Type B pancreatic cell (in vitro differentiated cells): ENCODE measurements at places on chromosomes 16 and 17.

DNA sequence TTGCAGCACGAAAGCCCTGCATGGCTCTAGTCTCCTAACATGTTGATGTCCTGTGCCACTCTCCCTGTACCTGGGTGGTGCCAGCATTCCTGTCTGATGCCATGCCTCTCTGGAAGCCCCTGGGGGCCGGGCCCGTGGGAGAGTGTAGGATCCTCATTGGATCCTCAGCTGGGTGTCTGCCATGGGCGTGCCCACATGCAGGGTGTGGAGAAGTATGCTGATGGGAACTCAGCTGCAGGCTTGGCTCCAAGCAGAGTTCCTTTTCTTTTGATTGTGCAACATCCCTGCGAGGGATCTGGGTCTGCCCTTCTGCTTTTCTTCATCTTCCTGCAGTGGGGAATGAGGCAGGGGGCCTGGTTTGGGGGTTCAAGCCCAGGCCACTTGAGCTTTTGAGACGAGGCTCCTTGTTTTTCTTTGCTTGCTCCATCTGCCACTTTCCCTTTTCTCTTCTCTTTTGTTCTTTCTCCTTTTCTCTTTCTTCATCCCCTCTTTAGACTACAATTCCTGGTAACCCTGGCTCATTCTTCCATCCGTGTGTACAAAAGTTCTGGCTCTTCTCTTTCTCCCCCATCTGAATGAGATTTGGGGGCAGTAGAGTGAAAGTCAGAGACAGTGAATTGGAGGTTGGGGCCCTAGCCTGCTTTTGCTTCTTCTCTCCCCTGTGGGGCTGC is 32.9 kb downstream of the KSR1 start:
- DNase-seq = no peak
- H3K4me3 ChIP-seq = peak overlapping the region; percentile 15
- H3K36me3 ChIP-seq = peaks cover 4% of the 10 kb centered on the region
- no peaks in the 10 kb centered on the region for H3K27me3 ChIP-seq
- H3K27ac ChIP-seq = peak overlapping the region; percentile 58
- H3K4me1 ChIP-seq = peaks cover 46% of the 10 kb centered on the region

- DNase-seq = no peak
- peak overlapping the region; percentile 39 for H3K27ac ChIP-seq
- no peaks in the 10 kb centered on the region for H3K36me3 ChIP-seq
- peak overlapping the region; percentile 2 for H3K4me3 ChIP-seq
- no peaks in the 10 kb centered on the region for H3K27me3 ChIP-seq
- peaks cover 31% of the 10 kb centered on the region for H3K4me1 ChIP-seq
These were observed 20.0 kb upstream of the HERPUD1 start for GRCh38 chr16:56911771-56912571.

DNA sequence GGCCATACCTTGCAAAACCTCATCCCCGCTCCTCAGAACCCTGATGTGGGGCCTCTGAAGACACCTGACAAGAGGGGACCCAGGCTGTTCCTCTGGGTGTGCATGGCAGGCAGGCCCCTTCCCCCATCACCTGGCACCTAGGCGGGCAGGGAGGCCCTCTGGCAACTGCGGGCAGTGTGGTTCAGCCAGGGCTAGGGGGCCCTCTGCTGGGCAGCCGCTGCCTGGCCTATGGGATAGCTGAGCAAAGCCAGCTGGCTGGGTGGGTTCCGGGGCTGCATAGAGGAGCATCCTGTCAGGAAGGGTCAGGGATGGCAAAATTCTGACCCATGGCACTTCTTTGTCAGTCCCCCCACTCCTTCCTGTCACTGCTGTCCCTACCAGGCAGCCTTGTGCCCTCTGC is 228.7 kb upstream of the ASIC2 start:
- DNase-seq = no peak
- no peak overlapping the region for H3K4me3 ChIP-seq
- H3K27ac ChIP-seq = no peak overlapping the region
- no peaks in the 10 kb centered on the region for H3K36me3 ChIP-seq
- H3K4me1 ChIP-seq = peaks cover 15% of the 10 kb centered on the region

GRCh38 chr17:9292561-9292941 is 271.2 kb downstream of the NTN1 start:
- no peak for DNase-seq
- H3K27me3 ChIP-seq = no peaks in the 10 kb centered on the region
- H3K4me1 ChIP-seq = peaks cover 4% of the 10 kb centered on the region
- no peak overlapping the region for H3K27ac ChIP-seq
- H3K4me3 ChIP-seq = no peak overlapping the region
- peaks cover 9% of the 10 kb centered on the region for H3K36me3 ChIP-seq

DNA sequence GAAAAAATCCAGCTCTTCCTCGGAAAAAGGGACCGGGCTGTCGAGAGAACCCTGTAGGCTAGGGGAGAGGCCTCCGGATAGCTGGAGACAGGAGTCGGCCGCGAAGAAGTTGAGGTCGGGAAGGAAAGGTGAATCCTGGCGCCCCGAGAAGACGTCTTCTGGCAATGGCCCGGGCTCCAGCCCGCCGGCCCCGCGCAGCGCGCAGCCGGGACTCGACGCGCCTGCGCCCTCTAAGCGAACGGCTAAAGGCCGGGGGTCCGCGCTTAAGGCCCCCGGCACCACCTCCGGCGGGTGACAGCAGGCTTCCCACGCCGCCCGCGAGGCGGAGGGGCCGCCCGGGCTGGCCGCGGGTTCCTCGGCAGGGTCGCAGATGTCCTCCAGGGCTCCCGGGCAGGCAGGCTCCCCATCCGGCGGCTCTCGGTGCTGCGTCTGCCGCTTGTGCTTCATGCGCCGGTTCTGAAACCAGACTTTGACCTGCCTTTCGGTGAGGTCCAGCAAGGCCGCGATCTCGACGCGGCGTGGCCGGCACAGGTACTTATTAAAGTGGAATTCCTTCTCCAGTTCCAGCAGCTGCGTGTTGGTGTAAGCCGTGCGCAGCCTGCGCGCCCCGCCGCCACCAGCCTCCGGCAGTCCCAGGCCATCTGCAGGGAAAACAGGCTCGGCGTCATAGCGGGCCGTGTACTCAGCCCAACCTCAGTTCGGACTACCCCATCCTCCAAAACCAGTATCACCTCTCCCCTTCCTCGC is 1.6 kb downstream of the HOXB2 start:
- H3K27ac ChIP-seq = peak overlapping the region; percentile 95
- peaks cover 18% of the 10 kb centered on the region for H3K36me3 ChIP-seq
- no peak for DNase-seq
- H3K4me1 ChIP-seq = peaks cover 50% of the 10 kb centered on the region

DNA sequence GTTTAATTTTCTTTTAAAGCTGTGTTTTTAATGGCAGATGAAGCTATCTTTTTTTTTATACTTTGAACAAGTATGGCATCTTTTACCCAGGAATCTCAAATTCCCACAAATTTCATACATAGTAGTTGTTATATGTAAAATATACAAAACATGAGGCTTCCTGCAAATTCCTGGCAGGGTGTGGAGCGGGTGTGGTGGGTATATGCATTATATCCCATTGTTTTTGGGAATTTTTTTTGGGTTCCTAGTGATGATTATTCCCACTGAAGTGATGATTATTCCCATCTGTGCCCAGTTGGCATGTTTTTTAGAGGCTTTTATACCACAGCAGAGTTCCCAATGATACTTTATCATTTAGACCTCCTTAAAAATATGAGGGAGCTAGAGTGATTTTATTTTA is 320.4 kb downstream of the ZFHX3 start:
- H3K27me3 ChIP-seq = no peaks in the 10 kb centered on the region
- H3K27ac ChIP-seq = no peak overlapping the region
- no peak for DNase-seq
- H3K4me3 ChIP-seq = no peak overlapping the region
- H3K36me3 ChIP-seq = peaks cover 8% of the 10 kb centered on the region

- peaks cover 33% of the 10 kb centered on the region for H3K36me3 ChIP-seq
- H3K27ac ChIP-seq = no peak overlapping the region
- no peaks in the 10 kb centered on the region for H3K4me1 ChIP-seq
- H3K27me3 ChIP-seq = no peaks in the 10 kb centered on the region
- no peak overlapping the region for H3K4me3 ChIP-seq
These were observed 13.0 kb downstream of the SHPK start for GRCh38 chr17:3622977-3623594.

DNA sequence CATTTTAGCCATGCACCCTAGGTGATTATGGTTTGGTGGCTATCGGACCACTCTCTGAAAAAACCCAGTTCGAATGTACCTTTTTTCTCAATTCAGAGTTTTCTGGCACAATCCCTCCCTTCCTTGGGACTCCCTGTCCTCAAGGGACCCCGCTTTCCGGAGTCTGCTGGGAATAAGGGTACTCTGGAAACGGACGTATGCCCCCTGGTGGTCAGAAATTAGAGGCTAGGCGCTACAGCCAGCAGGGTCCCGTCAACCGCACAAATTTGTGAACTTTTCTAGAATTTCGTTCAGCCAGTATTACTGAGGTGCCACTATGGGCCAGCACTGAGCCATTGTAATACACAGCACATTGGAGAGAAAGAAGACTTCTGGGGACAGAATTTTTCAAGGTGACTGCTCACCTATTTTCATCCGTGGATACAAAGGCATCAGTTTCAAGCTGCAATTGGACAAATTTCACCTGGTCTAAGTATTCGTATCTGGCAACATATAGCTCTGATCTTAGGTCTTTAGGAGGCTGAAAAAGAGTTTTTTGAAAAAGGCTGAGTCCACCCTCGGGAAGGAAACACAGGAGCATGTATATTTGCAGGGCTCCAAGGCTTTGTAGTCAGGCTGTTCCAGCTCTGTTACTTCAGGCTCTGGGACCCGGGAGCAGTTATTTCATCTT is 27.1 kb upstream of the CRYBA1 start:
- peaks cover 8% of the 10 kb centered on the region for H3K4me1 ChIP-seq
- no peaks in the 10 kb centered on the region for H3K27me3 ChIP-seq
- H3K36me3 ChIP-seq = no peaks in the 10 kb centered on the region
- no peak overlapping the region for H3K27ac ChIP-seq
- H3K4me3 ChIP-seq = no peak overlapping the region

- peak overlapping the region; percentile 78 for H3K4me3 ChIP-seq
- H3K27ac ChIP-seq = peak overlapping the region; percentile 87
- H3K4me1 ChIP-seq = peaks cover 34% of the 10 kb centered on the region
These were observed 6.5 kb upstream of the BAHCC1 start for GRCh38 chr17:81388612-81389367.
